Ovary (tissue), 10 donors: ENCODE measurements at places on chromosomes 5 and 9. TPM values are rescaled to one million over a fixed set of nuclear protein-coding genes. Genes with fewer than 3 reads are reported as not detected.

Gene ADRA1B
- 7.7 TPM for total RNA-seq

Gene IL9
- not detected for total RNA-seq

Gene FBP2
- not detected for total RNA-seq

Gene NR2F1
- total RNA-seq: 179 TPM

Gene GFI1B
- total RNA-seq: not detected

Gene PFN3
- not detected for total RNA-seq

- no peak for DNase-seq
Observed at GRCh38 chr5:10886497-10886896, 125.5 kb upstream of the DAP start.

- no peak for DNase-seq
Observed at GRCh38 chr9:134980516-134980915, 62.8 kb upstream of the FCN1 start.

DNA sequence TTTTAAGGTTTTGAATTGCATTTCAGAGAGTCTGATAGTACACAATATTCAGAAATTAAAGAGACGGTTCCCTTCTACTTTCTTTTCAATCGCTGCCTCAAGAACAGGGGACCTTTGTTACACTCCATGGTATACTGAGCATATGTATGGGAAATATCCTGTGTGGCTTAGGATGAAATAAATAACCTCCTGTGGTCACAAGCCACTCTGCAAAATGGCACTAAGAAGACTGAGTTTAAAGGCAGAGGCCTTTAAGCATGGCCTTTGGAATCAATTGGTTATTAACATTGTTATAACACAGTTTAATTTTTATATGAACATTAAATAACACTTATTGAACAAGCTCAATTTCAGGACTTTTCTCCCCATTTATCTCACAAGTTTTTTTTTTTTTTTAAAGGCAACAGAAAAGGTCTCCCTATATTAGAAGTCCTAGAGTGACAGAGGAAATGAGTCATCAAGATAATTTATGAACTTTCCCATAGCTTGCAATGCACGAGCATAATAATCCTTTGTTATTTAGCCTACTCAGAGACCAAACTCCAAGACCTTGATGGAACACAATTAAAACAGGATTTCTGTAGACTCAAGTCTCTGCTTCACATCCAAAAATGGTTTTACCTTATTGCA, 341.9 kb downstream of the TMEM167A start:
- DNase-seq: no peak

DNA sequence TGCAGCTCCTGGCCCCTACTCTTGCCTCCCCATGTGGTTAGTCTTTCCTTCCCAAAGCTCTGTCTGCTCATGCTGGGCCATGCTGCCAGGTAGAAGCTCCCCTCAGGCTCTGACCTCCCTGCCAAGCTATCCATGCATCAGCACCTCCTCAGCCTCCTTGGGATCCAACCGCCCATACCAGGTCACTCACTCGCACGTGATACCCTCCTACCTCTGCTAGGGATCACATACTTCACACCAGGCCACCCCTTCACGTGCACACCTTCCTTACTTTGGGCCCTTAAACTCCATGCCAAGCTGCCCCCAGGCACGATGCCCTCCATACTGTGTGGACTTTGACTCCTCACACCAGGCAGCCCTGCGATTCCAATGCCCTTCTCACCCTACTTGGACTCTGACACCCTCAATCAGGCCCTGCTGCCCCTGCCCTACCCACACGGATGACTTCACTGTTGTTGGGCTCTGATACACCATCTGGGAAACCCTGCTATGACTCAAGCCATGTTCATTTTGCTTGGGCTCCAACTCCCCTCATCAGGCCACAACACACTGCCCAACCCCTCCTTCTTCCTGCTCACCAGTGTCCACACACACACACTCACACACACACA, 34.1 kb downstream of the ZNF483 start:
- no peak for DNase-seq

DNA sequence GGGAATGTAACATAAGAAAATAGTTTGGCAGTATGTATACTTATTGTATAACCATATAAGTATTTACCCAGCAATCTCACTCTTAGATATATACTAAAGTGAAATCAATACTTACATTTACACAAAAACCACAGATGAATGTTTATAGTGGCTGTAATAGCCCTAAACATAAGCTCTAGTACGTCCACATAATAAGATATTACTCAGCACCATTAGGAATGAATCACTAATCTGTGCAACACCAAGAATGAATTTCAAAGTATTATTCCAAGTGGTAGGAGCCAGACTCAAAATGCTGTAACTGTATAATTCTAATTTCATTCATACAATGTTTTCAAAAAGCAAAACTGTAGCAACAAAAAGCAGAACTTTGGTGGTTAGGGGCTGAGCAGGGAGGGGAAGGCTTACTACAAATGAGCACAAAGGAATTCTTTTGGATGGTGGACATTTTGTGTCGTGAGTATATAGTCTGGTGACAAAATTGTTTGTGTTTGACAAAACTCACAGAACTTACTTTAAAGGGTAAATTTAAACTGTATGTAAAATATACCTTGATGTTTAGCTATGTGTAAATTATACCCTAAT, 11.9 kb upstream of the C5orf46 start:
- DNase-seq: no peak

- no peak for DNase-seq
Observed at GRCh38 chr9:121909111-121909510, 184.0 kb downstream of the TTLL11 start.

GRCh38 chr5:55633574-55634208, 78.4 kb downstream of the SLC38A9 start:
- DNase-seq: no peak
